Type B pancreatic cell (in vitro differentiated cells): ENCODE measurements at places on chromosomes 12 and 14. TPM values are rescaled to one million over a fixed set of nuclear protein-coding genes. Genes with fewer than 3 reads are reported as not detected.

Gene HCAR1
- total RNA-seq: 5.0 and 7.4 TPM in 2 replicates

GRCh38 chr12:127941332-127941731 lies 325.6 kb upstream of the TMEM132C start:
- DNase-seq: no peak

GRCh38 chr14:29861996-29862395 lies 65.7 kb downstream of the PRKD1 start:
- DNase-seq: no peak

DNA sequence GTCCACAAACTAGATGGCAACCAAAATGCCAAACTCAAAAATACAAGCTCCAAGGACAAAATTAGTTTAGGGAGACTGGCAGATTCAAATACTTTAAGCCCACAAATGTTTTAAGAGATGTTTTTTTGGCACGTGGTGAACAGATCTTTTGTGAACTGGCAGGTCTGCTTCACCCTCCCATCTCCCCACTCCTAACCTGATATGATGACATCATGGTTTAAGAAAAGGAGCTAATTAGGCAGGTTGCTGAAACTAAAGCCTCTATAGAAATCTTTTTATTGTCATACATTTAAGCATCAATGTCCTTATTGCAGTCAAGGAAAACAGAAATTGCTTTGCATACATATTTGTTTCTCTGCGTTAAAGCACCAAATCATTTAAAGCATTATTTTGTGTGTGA lies 5.8 kb downstream of the LRIG3 start:
- no peak for DNase-seq

DNA sequence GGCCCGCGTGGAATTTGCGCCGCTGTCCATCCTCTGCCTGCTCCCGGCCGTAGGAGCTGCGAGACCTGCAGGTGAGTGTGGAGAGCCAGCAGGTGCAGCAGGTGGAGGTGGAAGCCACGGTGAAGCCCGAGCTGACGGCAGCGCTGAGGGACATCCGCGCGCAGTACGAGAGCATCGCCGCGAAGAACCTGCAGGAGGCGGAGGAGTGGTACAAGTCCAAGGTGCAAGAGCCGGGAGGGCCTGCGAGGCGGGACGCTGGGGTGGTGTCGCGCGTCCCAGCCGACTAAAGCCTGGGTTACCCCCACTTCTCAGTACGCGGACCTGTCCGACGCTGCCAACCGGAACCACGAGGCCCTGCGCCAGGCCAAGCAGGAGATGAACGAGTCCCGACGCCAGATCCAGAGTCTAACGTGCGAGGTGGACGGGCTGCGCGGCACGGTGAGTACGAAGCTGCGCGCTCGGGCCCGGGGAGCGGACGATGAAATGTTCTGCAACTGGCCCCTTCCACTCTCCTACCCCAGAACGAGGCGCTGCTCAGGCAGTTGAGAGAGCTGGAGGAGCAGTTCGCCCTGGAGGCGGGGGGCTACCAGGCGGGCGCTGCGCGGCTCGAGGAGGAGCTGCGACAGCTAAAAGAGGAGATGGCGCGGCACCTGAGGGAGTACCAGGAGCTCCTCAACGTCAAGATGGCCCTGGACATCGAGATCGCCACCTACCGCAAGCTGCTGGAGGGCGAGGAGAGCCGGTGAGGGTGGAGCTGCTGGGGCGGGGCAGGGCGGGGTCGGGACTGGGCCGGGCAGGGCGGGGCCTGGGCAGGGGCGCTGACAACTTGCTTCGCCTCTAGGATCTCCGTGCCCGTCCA lies 2.1 kb downstream of the PRPH start:
- no peak for DNase-seq

Gene SMOC1
- total RNA-seq: 7.2 and 20.7 TPM in 2 replicates
